Right cardiac atrium (tissue), 5 donors: ENCODE measurements at places on chromosomes 3 and 15. TPM values are rescaled to one million over a fixed set of nuclear protein-coding genes. Genes with fewer than 3 reads are reported as not detected.
A peak's percentile ranks its signal among the peaks of the same experiment; 100 is the strongest.

Gene FURIN
- polyA plus RNA-seq, result 60.1 TPM

Gene SGO1
- polyA plus RNA-seq, result not detected

Gene MESP1
- 5.7 TPM for polyA plus RNA-seq

Gene MTMR10
- polyA plus RNA-seq, result 12.7 TPM

Gene ZWILCH
- 0.95 TPM for polyA plus RNA-seq

Gene DNAH12
- 0.09 TPM for polyA plus RNA-seq

Gene EFHB
- polyA plus RNA-seq, result 2.2 TPM

Gene MORC1
- not detected for polyA plus RNA-seq

Gene SLC25A36
- polyA plus RNA-seq, result 34.3 TPM

Gene TRIM42
- not detected for polyA plus RNA-seq

Gene PLA2G4D
- not detected for polyA plus RNA-seq

Gene LTK
- polyA plus RNA-seq, result 1.6 TPM

Gene COL8A1
- 16.5 TPM for polyA plus RNA-seq

Gene P2RY1
- 1.1 TPM for polyA plus RNA-seq

Gene ZNF660
- 1.0 TPM for polyA plus RNA-seq

Gene INSYN1
- 117 TPM for polyA plus RNA-seq

Gene GOLGA8G
- polyA plus RNA-seq, result not detected

Gene PIERCE2
- polyA plus RNA-seq, result 10.3 TPM

Gene IL16
- 4.7 TPM for polyA plus RNA-seq

Gene PCLAF
- polyA plus RNA-seq, result 0.57 TPM

- peak; percentile 94 for DNase-seq
These were observed 48.5 kb downstream of the CHCHD6 start for GRCh38 chr3:126752303-126753190.

- no peak for DNase-seq
These were observed 70.6 kb downstream of the AP4E1 start for GRCh38 chr15:50979041-50979440.

DNA sequence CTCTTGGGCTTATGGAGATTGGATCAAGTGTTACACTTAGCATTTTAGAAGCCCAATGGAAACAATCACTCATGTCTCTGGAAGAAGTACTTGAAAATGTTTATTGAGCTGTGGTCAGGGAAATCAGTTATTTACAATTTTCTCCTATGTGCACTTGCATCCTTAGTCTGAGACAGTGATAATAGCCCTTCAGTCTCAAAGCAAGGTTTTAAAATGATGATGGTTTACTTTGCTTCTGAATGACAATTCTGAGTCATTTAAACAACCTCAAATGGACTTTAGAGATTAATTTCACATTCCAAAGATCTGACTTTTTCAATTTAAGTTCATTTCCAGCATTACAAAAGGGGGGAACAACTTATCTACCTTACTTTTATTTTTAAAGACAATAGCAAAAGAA, 20.1 kb downstream of the TIPARP start:
- no peak for DNase-seq

DNA sequence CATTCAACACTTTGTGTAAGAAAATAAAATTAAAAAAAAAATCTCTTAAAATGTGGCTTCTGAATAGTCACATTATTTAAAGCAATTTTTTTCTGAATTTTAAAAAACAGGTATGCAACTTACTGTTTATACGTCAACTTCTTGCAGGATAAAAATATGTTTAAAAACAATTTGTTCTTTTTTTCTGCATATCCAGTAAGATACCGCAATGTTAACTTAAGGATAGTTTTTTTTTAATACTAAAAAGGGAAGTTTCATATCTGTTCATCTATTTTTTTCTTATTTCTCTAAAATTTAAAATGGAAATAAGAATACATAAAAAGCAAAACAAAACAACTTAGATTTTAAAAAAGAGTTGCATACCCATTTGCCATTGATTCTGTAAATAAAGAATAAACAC, 27.4 kb downstream of the GOLIM4 start:
- no peak for DNase-seq

DNA sequence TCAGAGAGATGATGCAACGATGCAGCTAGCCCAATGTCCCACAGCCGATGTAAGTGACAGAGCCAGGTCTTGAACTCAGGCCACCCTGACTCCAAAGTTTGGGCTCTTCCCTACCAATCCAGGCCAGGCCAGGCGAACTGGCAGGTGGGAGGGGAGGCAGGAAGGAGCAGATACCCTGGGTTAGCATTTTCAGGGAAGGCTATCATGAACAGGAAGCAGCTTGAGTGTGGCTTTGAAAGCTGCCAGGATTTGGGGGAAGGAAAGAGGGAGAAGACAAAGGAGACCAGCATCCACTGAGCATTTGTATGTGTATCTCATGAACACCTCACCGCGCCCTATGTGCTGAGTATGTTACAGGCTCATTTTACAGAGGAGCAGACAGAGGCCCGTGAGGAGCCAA, 38.8 kb downstream of the LMCD1 start:
- DNase-seq, result no peak

- no peak for DNase-seq
These were observed 66.1 kb upstream of the NPHP3 start for GRCh38 chr3:132788301-132788671.

GRCh38 chr3:94303897-94304296, 241.0 kb downstream of the NSUN3 start:
- no peak for DNase-seq

DNA sequence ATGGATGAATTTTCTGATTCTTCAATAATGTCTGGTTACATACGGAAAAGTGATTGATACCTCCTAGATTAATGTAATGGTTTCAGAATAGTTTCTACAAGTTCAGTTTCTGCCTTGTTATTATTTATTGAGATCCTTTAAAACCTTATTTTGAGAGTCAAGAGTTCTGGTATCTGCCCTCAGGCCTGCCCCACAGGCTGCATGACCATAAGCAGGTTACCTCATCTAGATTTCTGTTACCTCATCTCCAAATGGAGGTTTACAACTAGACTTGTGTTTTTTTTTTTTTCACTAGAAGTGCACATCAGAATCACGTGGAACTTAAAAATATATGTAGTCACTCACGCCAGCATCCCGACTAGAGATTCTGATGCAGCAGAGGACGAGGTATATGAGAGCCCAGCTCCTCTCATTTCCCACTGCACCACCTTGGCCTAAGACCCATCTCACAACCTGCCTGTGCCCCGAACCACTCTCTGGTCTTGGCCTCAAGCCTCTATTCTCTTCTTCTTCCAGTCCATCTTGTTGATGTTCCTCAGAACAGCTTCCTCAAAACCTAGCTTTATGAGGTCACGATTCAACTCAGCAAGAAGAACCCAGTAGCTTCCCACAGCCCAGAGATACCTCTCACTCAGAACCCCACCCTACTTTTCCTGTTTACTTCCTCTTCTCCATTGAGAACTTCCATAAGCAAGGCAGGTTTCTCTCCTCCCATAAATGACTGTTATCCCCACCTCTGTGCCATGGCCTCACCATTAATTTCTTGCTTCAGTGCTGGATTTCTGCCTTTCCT, 353.4 kb downstream of the CHST2 start:
- DNase-seq, result no peak

- no peak for DNase-seq
These were observed 17.9 kb downstream of the DNAH1 start for GRCh38 chr3:52333869-52334557.

- no peak for DNase-seq
These were observed 37.5 kb upstream of the IQSEC1 start for GRCh38 chr3:13110678-13111116.

- DNase-seq, result no peak
These were observed 9.8 kb upstream of the TM4SF4 start for GRCh38 chr3:149464542-149465328.

GRCh38 chr3:159844801-159845261, 143.8 kb upstream of the IL12A start:
- DNase-seq, result no peak

DNA sequence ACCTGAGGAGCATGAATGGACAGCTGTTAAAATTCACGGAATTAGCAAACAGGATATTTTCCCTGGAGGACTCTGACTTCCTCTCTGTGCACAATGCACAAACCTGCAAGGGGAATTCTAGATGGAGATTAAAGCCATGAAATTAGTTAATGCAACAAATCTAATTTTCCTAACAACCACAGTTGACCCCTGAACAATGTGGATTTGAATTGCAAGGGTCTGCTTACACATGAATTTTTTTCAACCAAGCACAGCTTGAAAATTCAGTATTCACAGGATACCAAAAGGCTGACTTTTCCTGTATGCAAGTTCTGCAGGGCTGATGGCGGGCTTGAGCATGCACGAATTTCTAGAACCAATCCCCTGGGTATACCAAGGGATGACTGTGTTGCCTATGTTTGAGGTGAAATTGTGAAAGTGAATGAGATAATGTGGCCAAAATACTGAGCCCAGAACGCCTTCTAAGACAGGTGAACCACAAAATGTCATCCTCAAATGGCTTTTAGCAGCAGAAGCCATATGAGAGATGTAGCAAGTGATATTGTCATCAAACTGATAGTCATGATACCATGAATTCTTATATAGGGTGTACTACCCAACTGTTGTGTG, 52.5 kb downstream of the COL8A1 start:
- DNase-seq, result no peak

GRCh38 chr3:43581343-43581742, 40.5 kb downstream of the ANO10 start:
- no peak for DNase-seq

DNA sequence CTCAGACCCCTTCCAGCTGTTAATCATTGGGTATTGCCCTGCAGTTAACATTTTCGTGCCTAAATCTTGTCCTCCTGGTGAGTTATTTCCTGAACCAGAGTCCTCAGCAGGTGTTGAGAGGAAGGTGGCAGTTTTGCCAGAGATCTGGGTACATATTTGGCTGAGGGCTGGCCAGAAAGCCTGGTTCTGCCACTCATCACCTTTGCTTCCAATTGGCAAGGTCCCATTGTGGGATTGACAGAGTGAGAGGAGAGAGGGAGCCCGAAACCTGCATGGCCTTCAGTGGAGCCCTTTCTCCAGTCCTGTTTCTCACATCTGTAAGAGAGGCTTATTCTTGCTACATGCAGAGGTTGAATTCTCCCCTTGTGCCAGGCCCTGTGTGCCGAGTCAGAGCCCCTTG, 8.9 kb upstream of the TKT start:
- DNase-seq, result no peak

DNA sequence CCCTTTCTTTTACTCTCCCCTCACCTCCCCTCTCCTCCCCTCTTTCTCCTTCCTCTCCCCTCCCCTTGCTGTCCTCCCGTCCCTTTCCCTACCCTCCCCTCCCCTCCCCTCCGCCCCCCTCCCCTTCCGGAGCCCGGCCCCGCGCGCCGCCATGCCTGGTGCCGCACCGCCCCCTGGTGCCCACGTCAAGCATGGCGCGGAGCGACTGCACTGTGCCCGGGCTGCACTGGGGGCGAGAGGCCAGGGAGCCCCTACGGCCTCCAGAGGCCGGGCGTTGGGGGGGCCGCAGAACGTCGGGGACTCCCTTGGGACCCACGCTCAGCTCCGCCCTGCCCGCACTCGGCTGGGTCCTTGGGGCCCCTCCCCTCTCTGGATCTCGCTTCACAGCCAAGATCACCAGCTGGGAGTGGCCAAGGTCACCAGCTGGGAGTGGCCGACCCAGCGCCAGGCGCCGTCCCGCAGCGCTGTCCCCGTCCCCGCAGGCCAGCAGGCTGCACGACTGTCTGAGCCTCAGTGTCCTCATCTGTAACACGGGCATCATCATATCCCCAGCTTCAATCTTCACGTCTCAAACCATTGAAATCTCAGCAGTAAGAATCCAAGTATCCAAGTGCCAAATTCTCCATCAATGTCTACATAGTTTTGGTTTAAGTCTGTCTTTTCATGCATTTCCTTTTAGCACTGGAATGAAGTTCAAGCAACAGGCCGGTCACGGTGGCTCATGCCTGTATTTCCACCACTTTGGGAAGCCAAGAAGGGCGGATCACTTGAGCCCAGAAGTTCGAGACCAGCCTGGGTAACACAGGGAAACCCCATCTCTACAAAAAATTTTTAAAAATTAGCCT, 42.5 kb downstream of the TPRA1 start:
- peak; percentile 79 for DNase-seq

DNA sequence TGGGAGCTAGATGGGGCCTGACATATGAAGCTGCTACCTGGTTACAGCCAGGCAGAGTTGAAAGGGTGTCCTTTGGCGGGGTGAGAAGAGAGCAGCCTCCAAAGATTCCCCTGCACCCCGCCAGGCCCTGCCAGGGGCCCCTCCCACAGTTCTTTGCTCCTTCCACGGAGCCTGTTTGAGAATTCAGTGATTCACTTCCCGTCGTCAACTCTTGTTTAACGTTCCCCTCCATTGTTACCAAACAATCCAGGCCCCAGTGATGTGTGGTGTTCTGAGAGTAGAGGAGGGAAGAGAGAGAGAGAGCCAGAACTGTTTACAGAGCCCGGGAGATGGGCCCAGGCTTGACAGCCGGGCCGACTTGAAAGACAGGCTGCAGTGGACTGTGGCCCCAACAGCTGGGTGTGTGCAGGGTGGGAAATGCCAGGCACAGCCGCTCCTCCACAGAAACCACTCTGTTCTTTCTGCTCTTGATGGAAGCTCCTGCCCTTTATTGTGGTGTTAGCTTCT, 81.5 kb downstream of the SMAD3 start:
- no peak for DNase-seq

DNA sequence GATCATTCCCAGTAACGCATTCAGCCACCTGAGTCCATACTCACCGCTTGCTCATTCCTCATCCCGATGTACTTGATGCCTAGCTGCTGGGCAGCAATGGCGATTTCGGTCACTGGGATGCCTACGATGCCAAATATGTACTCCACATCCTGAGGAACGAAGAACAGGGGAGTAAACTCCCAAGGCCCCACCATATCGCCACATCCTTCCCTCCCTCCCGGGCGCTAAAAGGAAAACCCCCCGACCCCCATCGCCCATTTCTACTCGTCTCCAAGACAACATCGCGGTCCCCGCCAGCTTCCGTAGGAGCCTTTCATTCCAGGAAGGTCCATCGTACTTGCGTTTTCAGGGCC, 347 bp downstream of the HACL1 start:
- DNase-seq, result no peak

GRCh38 chr15:77720655-77721054, 87.9 kb upstream of the LINGO1 start:
- DNase-seq, result no peak

GRCh38 chr3:12588039-12589009, 31.4 kb downstream of the MKRN2 start:
- DNase-seq, result no peak

GRCh38 chr3:116824208-116824607, 114.6 kb downstream of the TUSC7 start:
- DNase-seq, result no peak

- DNase-seq, result no peak
These were observed 44.7 kb downstream of the ATP11B start for GRCh38 chr3:182837855-182838454.

GRCh38 chr3:72196377-72196929, 411.5 kb upstream of the PROK2 start:
- DNase-seq, result no peak

DNA sequence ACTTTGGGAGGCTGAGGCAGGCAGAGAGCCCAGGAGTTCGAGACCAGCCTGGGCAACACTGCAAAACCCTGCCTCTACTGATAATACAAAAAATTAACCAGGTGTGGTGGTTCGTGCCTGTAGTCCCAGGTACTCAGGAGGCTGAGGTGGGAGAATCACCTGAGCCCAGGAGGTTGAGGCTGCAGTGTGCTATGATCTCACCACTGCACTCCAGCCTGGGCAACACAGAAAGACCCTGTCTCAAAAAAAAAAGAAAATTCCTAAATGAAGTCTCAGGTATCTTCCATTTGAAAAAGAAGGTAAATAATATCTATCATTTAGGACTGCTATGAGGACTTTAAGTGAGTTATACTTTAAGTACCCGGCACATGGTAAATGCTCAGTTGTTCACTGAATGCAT, 2.9 kb downstream of the SMARCC1 start:
- no peak for DNase-seq

- no peak for DNase-seq
These were observed 25.8 kb upstream of the SCAANT1 start for GRCh38 chr3:63937661-63938651.
